Uterus (tissue), 4 donors: ENCODE measurements at places on chromosomes 5 and 9. TPM values are rescaled to one million over a fixed set of nuclear protein-coding genes. Genes with fewer than 3 reads are reported as not detected.

- no peak for DNase-seq
Observed at GRCh38 chr9:97384406-97385262, 27.3 kb upstream of the TDRD7 start.

GRCh38 chr5:171931163-171931562 is 75.3 kb downstream of the FBXW11 start:
- DNase-seq: no peak

- DNase-seq: no peak
Observed at GRCh38 chr9:80883426-80883825, 805.9 kb downstream of the TLE1 start.

GRCh38 chr5:14574891-14575508 is 6.6 kb upstream of the OTULINL start:
- no peak for DNase-seq

Gene BNC2
- total RNA-seq: 93.2 TPM

Gene URM1
- total RNA-seq: 21.3 TPM

Gene TSSK1B
- not detected for total RNA-seq

GRCh38 chr9:23011669-23012068 is 565.0 kb downstream of the DMRTA1 start:
- DNase-seq: no peak

DNA sequence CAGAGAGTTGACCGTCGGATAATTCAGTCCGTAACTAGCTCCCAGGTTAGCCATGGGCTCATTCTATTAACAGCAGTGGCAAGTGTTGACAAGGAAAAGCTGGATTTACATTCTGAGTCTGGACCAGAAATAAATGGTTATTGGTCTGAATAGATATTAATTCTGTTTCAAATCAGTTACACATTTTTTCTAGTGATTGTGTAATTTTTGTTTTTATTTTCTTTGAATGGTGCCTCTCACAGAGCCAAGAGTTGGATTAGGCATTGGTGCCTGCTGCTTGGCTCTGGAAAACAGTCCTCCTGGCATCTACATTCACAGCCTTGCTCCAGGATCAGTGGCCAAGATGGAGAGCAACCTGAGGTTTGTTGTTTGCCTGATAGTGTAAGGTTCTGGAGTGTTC is 115.1 kb downstream of the GOLPH3 start:
- no peak for DNase-seq

Gene UGT3A1
- not detected for total RNA-seq

Gene RANBP17
- total RNA-seq: 3.5 TPM

Gene SPRY4
- 13.8 TPM for total RNA-seq

DNA sequence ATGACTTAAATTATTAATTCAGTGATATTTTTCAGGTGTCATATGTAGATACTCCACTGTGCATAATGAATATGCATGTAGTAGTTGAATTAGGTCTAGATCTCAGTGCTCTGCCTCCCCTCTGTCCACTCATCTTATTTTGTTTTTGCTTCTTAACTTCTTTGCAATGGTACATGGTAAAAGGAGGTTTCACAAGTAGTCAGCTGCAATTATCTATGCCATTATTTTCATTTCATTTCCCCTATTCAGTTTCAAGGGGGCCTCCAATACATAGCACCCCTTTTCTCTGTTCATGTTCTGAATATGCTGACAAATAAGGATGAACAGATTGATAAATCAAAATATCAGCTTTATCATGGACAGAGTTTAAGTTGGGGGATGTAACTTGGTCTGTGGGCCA is 511.6 kb upstream of the ZNF608 start:
- DNase-seq: no peak

Gene PTGDS
- 13.5 TPM for total RNA-seq

Gene ALDH7A1
- 56.2 TPM for total RNA-seq

DNA sequence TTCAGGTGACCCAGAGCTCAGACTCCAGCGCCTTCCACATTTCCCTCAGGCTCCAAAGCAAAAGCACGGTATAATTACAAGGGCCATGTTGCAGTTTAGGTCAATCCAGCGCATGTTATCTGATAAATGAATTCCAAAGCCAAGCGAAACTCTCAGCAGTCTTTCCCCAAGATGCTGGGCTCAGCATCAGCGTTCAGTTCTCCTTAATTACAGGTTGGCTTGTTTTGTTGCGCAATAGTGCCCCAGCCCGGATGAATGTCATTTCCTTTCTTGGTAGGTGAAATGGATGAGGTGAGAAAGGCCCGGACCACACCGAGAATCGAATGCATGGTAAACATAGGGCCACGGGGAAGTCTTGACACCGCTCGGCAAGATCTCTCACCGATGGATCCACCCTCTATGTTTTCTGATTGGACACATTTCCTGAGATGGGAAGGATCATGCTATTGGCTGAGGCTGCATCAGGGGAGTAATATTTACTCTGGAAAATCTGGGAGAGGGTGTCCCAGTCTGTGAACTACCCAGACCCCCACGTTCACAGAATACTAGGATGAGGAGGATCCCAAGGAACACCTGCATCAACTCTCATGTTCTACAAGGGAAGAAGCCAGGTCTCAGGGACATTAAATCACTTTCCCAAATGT is 221.2 kb upstream of the ANKRD55 start:
- DNase-seq: no peak

GRCh38 chr5:59367791-59368394 is 525.6 kb downstream of the PDE4D start:
- peak; percentile 52 for DNase-seq

- DNase-seq: no peak
Observed at GRCh38 chr5:53123702-53124101, 14.1 kb upstream of the MOCS2 start.

- DNase-seq: no peak
Observed at GRCh38 chr5:13985731-13986418, 41.4 kb upstream of the DNAH5 start.

DNA sequence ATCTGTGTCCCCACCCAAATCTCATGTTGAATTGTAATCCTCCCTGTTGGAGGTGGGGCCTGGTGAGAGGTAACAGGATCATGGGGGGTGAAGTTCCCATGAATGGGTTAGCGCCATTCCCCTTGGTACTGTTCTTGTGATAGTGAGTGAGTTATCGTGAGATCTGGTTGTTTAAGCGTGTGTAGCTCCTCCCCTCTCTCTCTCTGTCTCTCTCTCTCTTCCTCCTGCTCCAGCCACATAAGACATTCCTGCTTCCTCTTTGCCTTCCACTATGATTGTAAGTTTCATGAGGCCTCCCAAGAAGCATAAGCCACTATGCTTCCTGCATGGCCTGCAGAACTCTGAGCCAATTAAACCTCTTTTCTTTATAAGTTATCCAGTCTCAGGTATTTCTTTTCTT is 28.8 kb downstream of the C5orf15 start:
- no peak for DNase-seq

Gene PCDHGC4
- total RNA-seq: 8.0 TPM

DNA sequence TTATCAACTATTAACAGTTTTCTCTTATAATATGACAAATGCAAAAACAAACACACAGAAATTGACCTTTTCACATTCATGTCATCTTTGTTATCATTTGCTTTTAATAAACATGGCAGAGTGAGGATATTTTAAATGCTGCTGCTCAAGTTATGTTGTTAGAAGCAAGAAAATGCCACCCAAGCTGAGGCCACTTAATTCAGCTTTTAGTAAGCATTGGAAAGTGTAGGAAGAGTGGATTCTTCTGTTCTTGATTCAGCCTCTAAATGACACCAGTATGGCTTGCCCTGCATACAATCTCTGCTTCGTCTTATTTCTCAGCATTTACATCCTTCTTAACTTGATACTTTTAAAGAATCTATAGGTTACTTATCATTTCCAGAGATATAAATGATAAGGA is 420.4 kb upstream of the POU5F2 start:
- DNase-seq: no peak

DNA sequence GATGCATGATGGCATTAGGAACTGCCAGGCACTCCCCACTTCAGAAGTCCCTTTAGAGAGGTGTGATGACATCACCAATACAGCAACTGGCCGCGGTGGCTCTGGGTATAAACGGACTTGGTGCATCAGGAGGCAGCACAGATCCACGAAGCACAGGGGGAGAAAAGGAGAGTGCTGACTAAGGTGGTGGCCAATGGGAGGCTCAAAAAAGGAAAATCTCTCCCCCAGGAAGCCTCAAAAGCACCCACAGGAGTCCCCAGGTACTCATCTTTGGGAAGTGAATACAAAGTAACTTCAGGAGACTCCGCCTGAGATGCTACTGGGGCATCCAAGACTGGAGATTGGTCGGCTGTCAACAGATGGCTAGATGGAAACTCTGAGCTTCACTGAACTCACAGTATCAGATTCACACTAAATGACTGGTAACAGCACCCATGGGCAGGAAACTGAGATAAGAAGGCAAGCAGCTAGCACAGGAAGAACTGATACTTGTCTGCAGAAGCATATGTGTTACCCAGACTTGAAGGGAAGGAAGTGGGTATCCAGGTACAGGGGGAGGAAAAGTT is 7.6 kb downstream of the TTC39B start:
- DNase-seq: no peak

DNA sequence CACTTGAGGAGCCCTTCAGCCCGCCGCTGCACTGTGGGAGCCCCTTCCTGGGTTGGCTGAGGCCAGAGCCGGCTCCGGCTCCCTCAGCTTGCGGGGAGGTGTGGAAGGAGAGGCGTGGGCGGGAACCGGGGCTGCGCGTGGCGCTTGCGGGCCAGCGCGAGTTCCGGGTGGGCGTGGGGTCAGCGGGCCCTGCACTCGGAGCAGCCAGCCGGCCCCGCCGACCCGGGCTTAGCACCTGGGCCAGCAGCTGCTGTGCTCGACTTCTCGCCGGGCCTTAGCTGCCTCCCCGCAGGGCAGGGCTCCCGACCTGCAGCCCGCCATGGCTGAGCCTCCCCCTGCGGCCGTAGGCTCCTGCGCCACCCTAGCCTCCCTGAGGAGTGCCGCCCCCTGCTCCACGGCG is 6.2 kb upstream of the SHB start:
- DNase-seq: no peak

Gene ANKRD31
- 0.69 TPM for total RNA-seq
